ENCODE measurements at places on chromosomes 16 and 17.

DNA sequence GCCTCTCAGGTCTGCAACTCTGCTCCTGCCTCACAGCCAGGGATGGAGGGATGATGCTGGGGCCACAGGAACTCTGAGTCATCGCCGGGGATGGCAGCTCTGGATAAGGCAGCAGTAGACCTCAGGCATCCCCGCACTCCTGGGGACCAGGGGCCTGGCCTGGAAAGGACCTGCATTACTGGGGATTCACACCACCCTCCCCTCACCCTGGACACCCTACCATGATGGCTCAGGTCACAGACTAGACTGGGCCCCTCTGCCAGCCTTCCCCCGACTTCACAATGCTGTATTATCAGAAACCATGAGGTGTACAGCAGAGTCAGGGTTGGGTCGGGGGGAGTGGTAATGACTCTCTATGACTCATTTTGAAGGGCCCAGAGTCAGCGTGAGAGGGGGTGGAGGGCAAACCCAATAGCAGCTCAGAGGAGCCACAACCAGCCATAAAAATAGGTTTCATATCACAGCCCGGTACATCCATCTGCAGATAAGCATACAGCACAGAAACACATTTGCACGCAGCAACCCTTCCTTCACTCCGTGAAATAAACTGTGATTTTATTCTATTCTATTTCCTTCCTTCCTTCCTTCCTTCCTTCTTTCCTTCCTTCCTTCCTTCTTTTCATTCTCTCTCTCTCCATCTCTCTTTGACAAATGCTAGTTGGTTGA is 28.8 kb downstream of the DYNLRB2 start:
- DNase-seq = peak; percentile 54

DNA sequence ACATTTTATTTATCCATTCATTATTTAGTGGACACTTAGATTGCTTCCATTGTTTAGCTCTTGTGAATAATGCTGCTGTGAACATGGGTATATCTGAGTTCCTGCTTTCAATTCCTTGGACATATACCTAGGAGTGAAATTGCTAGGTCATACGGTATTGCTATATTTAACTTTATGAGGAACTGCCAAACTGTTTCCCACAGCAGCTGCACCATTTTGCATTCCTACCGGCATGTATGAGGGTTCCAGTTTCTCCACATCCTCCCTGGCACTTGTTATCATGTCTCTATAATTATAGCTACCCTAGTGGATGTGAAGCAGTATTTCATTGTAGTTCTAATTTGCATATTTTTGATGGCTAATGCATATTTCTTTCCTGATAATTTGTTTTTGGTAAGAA is 23.7 kb upstream of the DRG2 start:
- no peak for DNase-seq

- no peak for DNase-seq
These were observed 39.4 kb downstream of the SLC47A1 start for GRCh38 chr17:19573075-19573474.

GRCh38 chr16:74991593-74992403 is 6.9 kb upstream of the WDR59 start:
- DNase-seq = no peak

GRCh38 chr17:76996741-76997694 is 128.8 kb downstream of the MGAT5B start:
- no peak for DNase-seq

- no peak for DNase-seq
These were observed 49.8 kb downstream of the CREBBP start for GRCh38 chr16:3830625-3831254.

DNA sequence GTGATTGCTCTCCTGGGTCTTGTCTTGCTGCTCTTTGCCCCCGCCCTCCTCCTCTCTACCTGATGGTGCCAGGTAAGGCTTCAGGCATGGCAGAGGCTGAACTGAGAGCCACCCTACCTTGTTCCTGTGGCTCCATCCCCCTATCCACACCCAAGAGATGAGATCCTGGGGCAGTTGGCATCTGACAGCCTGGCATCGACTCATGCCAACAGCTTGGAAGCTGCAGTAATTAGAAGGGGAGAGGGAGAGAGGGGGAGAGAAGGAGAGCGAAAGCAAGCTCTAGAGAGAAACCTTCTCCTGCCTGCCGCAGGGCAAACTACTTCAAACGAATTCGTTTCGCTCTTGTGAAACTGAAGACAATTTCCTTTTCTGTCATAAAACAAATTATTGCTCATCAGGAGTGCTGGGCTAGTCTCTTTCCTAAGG is 13.8 kb upstream of the SP6 start:
- DNase-seq = peak; percentile 75

- no peak for DNase-seq
These were observed 79.8 kb downstream of the TBC1D16 start for GRCh38 chr17:79955691-79956440.

GRCh38 chr17:81033535-81034167 is 1.3 kb upstream of the BAIAP2 start:
- no peak for DNase-seq

GRCh38 chr16:89312194-89312593 is 94.7 kb downstream of the ZNF778 start:
- no peak for DNase-seq

GRCh38 chr16:50323335-50324011 is 45.3 kb downstream of the BRD7 start:
- DNase-seq = no peak

- DNase-seq = no peak
These were observed 60.9 kb downstream of the SRCIN1 start for GRCh38 chr17:38544839-38545209.

- DNase-seq = no peak
These were observed 20.0 kb upstream of the FOXJ1 start for GRCh38 chr17:76160896-76161528.

- no peak for DNase-seq
These were observed 1.2 kb upstream of the MPRIP start for GRCh38 chr17:17041018-17041521.

GRCh38 chr17:38922538-38923297 is 2.7 kb upstream of the LASP1NB start:
- no peak for DNase-seq

GRCh38 chr16:1293921-1294656 is 15.3 kb upstream of the UBE2I start:
- DNase-seq = no peak

GRCh38 chr16:50603206-50604064 is 55.2 kb downstream of the NKD1 start:
- peak; percentile 30 for DNase-seq

DNA sequence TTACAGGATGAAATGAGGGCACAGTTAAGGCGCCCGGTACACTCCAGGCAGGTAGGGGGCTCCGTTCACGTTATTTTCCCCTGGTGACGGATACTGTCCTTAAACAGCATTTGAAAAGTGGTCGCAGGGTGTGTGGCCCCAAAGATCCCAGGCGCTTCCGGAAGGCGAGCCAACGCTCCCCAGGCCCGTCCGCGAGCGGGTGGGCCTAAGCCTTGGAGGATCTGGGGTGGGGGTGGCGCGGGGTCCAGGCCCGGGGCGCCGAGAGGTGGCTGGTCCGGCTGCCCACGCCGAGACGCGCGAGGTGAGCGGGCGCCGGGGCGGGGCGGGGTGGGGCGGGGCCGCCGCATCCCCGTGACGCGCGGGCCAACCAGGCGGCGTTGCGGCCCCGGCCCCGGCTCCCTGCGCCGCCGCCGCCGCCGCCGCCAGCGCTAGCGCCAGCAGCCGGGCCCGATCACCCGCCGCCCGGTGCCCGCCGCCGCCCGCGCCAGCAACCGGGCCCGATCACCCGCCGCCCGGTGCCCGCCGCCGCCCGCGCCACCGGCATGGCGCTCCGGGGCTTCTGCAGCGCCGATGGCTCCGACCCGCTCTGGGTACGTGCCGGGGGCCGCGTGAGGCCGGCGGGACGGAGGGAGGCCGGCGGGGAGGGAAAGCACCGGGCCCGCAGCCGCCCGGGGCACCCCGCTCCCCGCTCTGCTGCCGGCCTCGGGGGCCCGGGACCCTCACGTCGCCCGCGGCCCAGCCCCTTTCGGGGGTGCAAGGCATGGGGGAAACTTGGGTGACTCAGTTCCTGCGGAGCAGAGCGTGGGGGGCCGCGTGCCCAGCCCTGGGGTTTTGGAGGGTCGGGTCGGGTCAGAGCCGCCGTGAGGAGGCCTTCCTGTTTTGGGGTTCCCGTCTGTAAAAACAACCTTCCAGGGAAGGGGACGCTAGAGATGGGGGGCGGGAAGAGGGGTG is at the start of gene ABCC1:
Gene ABCC1 (plus strand): TSS at position 407 of the 951 bp plus-strand sequence. CDS start 136 bp downstream, at position 543.
- no peak for DNase-seq

GRCh38 chr17:31859487-31860008 is 504 bp upstream of the COPRS start:
- DNase-seq = peak; percentile 53

- no peak for DNase-seq
These were observed 699 bp upstream of the MAP1LC3B start for GRCh38 chr16:87391324-87391949.

GRCh38 chr17:30332057-30332542 is 1.8 kb downstream of the TMIGD1 start:
- DNase-seq = peak; percentile 68

GRCh38 chr16:10016752-10017151 is 165.5 kb downstream of the GRIN2A start:
- DNase-seq = no peak

DNA sequence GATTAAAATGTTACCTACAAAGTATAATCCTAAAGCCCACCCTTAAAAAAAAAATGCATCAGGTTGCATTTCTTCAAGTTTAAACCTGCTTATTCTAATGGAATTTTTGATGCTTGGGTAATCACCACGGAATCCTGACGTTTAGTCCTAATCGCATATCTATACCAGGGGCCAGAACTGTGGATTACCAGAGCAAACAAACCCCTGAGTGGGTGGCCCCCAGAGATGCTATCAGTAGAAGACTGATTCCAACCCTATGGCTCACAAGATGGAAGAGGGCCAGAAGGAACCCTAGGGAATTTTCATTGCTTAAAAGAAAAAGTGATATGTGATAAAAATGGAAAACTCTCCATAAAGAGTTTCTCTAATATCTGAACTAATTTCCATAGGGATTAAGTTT is 152.2 kb upstream of the NOG start:
- peak; percentile 45 for DNase-seq

DNA sequence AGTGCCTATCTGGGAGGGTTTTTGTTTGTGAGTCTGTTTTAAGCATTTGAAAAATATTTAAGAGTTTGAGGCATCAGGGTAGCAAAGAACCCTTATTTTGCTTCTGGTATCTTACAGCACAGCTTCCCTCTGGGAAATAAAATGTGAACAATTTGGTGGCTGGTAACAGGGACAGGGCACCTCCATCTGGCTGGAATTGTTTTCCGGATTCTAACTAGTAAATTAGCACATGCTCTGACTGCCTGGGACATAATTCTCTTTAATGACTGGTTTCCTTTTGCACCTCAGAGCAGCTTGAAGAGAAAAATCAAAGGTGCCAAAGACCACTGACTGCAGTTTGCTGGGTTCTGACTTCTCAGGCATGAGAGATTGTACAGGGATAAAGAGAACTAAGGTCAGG is 469.1 kb downstream of the GRIN2A start:
- DNase-seq = no peak

DNA sequence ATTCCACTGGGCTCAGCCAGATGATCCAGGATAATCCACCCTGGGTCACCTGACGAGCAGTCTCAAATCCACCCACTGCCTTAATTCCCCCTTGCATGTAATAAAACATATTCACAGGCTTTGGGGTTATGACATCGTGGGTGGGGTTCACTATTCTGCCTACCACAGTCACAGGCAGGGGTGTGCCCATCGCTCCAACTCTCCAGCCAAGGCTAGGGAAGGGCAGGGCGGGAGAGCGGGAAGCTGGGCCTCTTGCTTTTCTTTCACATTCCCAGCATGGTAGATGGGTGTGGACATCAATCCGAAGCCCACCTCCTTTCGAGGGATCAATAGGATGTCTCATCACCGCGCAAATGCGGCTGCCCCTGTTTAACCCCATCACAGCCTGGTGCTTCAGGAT is 12.7 kb upstream of the CD300LD start:
- DNase-seq = no peak

GRCh38 chr17:55248077-55248476 is 16.7 kb upstream of the HLF start:
- DNase-seq = no peak

DNA sequence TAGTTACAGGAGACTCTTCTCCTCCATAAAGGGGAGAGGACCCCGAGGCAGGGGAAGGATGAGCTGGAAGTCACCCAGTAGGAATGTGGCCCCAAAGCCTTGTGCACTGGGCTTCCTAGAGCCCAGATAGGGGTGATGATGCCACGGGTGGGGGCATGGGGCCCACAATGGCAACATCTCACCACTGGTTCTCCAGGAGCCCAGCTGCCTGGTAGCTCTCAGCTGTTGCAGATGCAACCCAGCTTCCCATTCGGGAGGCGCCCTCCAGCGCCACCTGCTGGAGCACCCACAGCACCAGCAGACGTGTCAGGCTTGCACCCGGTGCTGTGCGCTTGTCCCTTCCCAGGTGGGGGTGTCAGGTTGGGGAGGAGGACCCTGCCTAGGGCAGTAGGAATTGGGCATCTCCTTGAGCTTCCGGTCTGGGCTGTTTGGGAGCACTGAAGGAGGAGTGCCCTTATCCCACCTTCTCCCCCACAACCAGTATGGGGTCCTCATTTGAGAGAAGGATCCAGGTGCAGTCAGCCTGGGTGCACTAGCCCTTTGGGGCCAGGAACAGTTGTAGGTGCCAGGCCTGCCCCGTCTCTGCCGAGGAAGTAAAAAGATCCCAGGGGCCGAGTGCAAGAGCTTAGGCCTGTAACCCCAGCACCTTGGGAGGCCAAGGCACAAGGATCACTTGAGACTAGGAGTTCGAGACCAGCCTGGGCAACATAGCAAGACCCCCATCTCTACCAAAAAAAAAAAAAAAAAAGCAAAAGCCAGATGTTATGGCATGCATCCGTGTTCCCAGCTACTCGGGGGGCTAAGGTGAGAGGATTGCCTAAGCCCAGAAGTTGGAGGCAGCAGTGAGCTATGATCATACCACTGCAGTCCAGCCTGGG is 14.4 kb downstream of the CDIPT start:
- peak; percentile 22 for DNase-seq

DNA sequence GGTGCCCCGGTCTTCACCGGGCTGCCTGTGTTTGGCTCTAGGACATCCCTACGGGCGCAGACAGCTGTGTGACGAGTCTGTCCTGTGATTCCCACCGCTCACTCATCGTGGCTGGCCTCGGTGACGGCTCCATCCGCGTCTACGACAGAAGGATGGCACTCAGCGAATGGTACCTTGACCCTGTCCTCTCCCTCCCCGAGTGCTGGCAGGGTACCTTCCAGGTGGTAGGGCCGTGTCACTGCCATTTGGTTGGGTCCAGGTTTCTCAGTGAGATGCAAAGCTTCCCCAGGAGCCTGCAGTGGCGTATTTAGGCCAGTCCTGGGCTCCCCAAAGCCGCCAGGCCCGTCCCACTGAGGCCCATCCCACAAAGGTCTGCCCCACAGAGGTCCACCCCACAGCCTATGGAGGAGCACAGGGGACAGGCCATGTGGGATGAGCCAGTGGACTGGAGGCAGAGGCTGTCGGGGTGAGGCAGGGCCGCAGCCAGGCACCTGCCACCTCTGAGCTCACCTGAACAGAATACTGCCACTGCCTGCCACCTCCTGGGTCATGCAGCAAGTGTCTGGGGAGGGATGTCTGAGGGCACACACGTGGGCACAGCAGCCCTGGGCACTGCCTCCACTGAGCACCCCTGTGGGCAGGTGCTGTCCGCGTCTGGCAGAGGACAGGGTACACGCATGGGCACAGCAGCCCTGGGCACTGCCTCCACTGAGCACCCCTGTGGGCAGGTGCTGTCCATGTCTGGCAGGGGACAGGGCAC is 31.4 kb upstream of the CHMP6 start:
- no peak for DNase-seq

All from foreskin keratinocyte (primary cell).